ENCODE measurements at places on chromosomes 4 and X. TPM values are rescaled to one million over a fixed set of nuclear protein-coding genes. Genes with fewer than 3 reads are reported as not detected.

The PRRG3 gene
- not detected for total RNA-seq

The FAAH2 gene
- total RNA-seq, result 12.0 TPM

The FREM3 gene
- not detected for total RNA-seq

The CNOT6L gene
- 212 TPM for total RNA-seq

The NHSL2 gene
- 17.0 TPM for total RNA-seq

The GRIA2 gene
- total RNA-seq, result not detected

The PAK3 gene
- 0.60 TPM for total RNA-seq

The SOD3 gene
- not detected for total RNA-seq

The ZFP42 gene
- not detected for total RNA-seq

The HS6ST2 gene
- 0.10 TPM for total RNA-seq

The F9 gene
- total RNA-seq, result not detected

The HAUS3 gene
- 34.1 TPM for total RNA-seq
